ACHN (cell line): ENCODE measurements at places on chromosomes 7 and 10.

GRCh38 chr10:128894641-128895040 is 572.4 kb upstream of the MGMT start:
- DNase-seq = no peak

GRCh38 chr7:141436575-141437075 is 114.6 kb upstream of the AGK start:
- DNase-seq = no peak

DNA sequence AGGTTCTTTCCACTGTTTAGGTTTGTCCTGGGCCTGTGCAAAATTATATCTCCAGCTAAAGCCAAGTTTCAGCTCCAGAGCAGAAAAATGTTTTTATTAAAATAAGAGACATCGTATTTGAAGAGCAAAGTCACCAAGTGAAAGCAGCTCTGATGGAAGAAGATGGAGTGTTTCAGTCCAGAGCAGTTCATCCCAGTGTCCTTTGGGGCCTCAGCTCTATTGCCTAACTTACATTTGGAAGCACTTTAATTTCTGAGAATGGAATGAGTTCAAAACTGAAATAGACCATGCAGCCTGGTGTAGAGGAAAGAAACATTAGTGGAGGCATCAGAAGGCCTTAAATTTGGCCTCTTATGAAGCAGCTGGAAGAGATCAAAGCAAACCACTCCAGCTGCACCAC is 545.2 kb downstream of the SORCS1 start:
- no peak for DNase-seq

DNA sequence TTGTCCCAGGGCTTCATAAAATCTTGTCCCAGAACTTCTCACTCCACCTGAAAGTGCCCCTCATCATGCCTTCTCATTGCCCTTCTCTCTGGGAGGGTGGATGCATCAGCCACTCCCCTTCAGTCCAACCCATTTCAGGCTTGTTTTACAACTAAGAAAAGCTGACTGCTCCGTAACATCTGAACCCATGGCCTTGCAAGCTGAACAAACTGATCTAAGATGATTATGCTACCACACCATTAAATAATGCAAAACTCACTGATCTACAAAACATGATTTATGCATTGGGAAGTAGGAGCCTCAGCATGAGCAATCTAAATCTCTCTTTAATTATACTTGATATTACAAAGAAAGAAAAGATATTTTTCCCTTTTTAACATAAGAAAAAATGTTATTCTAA is 34.8 kb downstream of the TFPI2 start:
- DNase-seq = no peak

GRCh38 chr10:108850138-108850854 is 1073.0 kb downstream of the XPNPEP1 start:
- DNase-seq = no peak

DNA sequence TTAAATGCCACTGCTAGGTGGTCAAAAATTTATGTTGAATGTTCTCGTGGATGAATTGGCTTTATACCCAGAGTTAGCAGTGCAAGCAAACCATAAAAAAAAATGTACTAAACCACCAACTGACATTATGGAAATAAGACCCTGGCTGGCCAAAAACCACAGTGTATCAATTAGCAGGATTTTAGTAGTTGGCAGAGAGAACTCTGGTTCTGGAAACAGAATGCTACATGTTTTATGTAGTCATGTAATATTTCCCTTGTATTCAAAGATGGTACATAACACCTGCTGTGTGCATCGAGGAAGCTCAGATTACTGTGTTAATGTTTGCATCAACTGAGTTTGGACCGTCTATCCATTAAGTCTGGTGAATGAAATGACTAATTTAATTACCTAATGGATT is 618.5 kb downstream of the CCSER2 start:
- no peak for DNase-seq

DNA sequence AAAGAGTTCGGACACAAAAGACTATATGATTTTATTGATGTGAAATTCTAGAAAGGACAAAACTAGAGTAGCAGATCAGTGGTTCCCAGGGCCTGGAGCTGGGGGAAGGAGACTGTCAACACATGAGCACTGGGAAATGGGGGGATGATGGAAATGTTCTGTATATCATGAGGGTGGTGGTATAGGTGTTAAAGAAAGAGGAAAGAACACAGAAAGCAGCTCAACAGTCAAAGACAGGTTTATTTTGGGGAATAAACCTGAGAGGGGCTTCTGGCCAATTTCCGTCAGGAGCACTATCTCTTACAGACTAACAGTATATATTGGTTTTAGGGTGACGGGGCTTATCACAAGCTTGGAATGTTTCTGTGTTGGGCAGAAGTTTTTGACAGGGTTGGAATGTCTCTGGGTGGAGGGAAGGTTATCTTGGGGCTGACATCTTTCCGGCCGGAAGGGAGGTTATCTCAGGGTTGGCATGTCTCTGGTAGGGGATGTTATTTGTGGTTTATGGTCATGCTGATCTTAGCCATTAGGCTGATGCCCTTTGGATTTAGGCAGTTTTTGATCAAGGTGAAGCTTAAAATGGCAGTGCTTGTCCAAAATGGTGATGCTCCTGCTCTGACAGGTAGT is 254.6 kb upstream of the NRP1 start:
- no peak for DNase-seq

- DNase-seq = no peak
Observed at GRCh38 chr7:45162311-45162845, 4.8 kb downstream of the RAMP3 start.

- DNase-seq = no peak
Observed at GRCh38 chr7:8111282-8111960, 142.8 kb downstream of the GLCCI1 start.

DNA sequence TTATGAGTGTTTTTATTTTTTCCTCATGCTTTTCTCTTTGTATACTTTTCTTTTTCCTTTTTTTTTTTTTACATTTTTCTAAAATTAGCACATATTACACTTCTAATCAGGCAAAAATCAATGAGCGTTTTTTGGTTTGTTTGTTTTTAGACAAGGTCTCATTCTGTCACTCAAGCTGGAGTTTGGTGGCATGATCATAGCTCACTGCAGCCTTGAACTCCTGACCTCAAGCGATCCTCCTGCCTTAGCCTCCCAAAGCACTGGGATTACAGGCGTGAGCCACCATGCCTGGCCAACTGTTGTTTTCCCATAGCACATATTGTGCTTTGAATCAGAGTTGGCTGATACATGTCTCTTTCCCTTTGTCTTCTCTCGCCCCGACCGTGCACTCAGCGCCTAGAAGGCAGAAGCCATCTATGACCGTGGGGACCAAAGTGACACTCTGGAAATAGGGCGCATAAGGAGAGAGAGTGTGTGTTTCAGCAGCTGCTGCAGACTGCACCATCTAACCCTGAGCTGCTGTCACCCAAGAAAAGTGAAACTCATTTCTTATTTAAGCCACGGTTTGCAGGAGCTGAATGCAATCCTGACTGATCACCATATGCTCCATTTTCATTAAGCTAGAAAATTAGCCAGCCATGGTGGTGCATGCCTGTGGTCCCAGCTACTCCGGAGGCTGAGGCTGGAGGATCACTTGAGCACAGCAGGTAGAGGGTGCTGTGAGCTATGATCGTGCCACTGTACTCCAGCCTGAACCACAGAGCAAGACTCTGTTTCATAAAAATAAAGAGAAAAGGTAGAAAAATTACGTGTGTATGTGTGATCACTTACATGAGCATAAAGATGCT is 41.4 kb upstream of the GTF2I start:
- DNase-seq = no peak

DNA sequence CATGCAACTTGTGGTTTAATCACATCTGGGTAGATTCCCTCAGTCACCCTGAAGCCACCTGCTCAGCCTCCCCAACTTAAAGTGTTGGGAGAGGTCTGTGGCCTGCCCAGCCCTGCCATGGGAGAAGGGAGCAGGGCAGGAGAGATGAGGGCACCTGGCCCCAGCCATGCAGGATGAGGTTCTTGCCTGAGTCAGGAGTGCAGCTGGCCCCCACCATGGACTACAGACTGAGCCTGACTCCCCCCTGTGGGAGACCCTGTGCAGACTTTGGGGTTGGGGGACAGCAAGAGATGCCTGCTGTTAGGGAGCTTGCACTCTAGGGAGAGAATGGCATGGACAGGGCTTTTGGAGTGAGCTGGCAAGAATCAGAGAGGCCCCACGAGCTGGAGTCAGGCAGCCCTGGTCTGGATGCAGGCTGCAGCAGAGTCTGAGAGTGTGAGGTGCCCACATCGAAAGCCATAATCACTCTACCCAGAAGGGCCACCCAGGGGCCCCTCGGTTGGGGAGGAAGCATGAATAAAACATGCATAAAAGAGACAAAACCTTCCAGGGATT is 34.7 kb upstream of the DPYSL4 start:
- no peak for DNase-seq

DNA sequence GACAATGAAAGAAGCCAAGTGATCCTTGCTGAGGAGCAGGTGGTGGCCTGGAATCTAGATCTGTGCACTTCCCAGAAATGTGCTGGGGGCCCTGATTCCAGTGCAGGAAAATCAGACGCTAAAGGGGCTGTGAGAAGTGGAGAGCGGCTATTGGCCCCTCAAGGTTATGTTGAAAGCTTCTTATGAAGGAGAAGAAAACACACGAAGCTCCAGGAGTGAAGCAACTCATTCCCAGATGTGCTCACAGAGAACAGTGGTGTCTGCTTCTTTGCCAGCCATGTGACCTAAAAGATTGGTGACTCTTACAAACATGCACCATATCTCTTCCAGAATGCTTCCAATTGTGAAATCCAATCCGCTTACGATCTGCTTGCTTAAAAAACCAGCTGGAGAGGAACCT is 679.3 kb upstream of the IGFBP3 start:
- no peak for DNase-seq

GRCh38 chr7:68166525-68166924 is 1169.9 kb downstream of the TYW1 start:
- DNase-seq = no peak

DNA sequence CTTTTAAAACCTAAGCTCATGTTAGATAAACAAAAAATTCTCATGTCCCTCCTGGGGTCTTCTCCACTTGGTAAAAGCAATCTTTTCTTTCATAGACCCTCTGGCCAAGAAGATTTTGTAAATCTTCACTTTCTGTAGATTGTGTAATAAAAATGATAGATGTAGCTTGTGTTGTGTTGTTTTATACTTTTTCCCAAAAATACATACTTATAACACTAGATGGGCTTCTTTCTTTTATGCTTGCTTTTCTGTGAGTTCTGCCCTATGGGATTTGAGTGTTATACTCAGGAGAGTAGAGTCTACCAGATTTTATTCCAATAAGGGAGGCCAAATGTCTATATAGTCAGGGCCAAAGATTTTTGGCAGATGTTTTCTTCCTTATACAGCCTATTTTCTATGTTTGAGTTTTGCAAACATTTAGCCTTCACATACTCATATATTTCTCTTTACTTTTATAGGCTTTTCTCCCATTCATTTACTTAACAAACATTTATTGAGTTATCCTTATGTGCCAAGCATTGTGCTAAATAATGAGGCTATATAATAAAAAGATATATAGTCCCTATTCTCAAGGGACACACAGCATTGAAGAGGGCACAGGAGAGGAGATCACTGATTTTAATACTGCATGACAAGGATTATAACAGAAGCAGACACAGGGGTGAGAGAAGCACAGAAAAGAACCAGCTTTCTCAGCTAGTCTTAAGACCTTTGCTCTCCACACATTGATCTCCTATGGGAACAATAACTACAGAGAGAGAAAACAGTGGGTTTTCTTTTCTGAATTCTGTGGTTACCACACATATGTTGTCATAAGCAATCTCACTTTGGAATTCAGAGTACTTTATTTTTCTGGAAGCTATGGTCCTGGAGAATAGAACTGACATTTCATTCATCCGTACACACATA is 58.0 kb upstream of the PNLIP start:
- no peak for DNase-seq

DNA sequence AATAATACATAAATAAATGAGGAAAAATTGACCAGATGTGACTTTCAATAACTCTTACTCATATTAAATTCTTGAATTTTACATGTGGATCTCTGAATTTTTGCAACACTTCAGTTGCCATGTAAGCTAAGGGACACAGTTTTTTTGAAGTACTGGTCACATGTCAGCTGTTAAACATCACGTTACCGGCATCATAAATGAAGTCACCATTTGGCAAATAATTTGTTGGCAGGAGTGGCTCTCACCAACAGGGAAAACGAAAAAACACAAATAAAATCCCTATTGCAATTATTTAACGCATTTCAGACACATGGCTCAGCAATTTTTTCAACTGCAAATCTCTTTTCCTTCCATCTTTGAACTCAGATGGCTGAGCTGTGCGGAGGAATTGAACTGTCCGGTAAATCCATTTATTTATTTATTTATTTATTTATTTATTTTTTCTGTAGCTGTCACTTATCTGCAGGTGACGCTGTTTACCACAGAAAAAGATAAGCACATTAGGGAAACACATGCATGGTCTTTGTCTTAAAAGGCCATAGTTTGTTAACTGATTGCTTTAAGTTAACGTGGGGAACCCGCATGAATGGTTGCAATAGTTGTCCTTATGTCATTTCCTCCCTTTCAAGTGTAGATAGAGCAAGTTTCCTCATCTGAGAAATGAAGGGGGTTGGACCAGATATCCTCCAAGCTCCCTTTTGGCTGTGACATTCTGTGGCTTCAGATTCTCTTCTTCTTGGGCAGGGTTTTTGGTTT is 64.7 kb upstream of the JAZF1 start:
- DNase-seq = no peak

DNA sequence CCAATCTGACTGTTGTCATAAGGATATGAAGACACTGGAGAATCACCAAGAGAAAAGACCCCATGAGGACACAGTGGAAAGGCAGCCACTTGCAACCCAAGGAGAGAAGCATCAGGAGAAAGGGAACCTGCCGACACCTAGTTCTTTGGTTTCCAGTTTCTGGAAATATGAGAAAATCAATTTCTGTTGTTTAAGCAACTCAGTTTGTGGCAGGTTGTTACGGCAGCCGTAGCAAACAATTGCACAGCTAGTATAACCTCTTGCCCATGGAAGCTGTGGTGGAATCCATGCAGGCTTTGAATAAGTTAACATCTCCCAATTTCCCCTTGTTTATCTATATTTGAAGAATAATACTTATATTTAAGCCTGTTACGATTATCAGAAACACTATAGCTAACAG is 1103.0 kb upstream of the PHF14 start:
- DNase-seq = no peak

DNA sequence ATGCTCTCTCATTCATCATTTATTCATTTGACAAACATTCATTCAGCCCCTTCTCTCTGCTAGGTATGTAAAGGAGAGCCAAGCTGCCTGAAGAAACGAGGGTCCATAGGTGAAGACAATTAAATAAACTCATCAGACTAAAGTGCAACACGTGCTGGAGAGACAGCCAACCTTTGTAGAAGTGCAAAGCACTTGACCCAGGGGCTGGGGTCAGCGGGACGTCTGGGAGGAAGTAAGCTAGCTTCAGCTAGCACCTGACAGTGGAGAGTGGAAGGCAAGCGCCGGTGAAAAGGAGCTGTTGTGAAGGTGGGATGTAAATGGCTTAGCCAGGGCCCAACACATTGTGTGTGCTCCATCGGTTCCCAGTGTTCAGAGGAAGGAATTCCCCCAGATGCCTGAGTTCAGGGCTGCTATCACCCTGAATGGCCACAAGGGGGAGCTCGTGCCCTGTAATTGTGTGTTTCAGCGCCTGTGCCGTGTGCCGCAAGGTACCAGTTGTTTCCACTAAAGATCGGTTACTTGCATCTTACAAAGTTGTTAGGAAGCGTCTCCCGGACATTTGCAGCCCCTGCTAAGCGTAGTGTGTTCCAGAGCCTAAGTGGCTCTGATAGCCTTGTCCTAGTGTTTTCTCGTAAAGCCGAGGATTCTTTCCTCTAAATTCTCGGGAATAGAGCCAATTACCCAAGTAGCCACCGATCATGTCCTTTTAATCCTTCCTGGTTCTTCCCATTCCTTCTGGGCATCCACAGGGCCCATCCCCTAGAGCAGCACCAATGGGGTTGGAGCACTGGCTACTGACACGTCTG is 30.6 kb downstream of the TLX1 start:
- DNase-seq = peak; percentile 78

GRCh38 chr10:10533437-10533836 is 484.2 kb upstream of the CELF2 start:
- DNase-seq = no peak
